Temporal lobe (tissue), 4 donors: ENCODE measurements at places on chromosomes 1 and 21. TPM values are rescaled to one million over a fixed set of nuclear protein-coding genes. Genes with fewer than 3 reads are reported as not detected.

Gene S100A7A
- total RNA-seq, result not detected

Gene OR2L8
- total RNA-seq, result 0.74 TPM

Gene RGS1
- total RNA-seq, result 12.5 TPM

Gene TCP10L
- 4.7 TPM for total RNA-seq

Gene WNT9A
- total RNA-seq, result 2.5 TPM

Gene CD1C
- total RNA-seq, result not detected
